ENCODE measurements at places on chromosomes 4 and X. TPM values are rescaled to one million over a fixed set of nuclear protein-coding genes. Genes with fewer than 3 reads are reported as not detected.

PPARGC1A gene
- total RNA-seq = 0.06 TPM

TNIP3 gene
- 0.44 TPM for total RNA-seq

HERC6 gene
- total RNA-seq = 3.2 TPM

SYTL4 gene
- total RNA-seq = 3.0 TPM

COX7B gene
- 596 TPM for total RNA-seq

TMEM184C gene
- 24.1 TPM for total RNA-seq
